ENCODE measurements at places on chromosomes 3 and 15.

DNA sequence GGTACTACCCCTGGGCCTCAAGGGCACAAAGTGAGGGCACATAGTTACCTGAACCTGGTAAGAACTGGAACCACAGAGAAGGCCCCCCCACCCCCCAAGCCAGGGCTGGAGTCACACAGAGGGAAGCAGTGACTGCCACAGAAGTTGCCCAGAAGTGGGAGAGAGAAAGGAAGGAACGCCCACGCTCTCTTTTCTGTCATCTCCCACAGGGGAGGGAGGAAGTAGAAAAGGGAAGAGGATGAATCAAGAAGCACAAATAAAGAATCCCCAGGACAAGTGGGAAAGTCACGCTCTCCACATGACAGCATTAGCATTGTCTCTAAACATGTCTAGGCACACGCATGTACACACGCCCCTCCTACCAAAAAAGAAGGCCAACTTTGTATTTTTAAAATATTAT, 114.7 kb upstream of the FRMD4B start:
- DNase-seq = no peak

GRCh38 chr3:105423397-105423796, 56.7 kb downstream of the ALCAM start:
- DNase-seq = no peak

- DNase-seq = no peak
Measured at GRCh38 chr3:21502656-21503055, 248.4 kb downstream of the ZNF385D start.

DNA sequence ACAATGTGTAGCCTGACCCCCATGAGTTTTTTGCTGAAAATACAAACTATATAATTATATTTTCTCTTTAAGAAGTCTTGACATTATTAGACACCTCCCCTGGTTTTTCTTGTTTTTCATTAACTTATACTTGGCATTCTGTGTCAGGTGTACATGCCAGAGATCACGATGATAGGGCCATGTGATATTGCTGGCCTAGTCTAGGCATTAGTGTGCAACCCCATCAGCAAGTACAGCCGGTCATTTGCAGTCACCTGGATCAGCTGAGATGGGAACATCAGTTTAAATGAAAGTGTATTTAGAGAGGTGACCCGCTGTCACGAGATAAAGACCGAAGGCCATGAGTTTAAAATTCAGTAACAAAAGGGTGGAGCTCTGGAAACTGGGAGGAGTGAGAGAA, 12.6 kb upstream of the SPPL2A start:
- DNase-seq = no peak

DNA sequence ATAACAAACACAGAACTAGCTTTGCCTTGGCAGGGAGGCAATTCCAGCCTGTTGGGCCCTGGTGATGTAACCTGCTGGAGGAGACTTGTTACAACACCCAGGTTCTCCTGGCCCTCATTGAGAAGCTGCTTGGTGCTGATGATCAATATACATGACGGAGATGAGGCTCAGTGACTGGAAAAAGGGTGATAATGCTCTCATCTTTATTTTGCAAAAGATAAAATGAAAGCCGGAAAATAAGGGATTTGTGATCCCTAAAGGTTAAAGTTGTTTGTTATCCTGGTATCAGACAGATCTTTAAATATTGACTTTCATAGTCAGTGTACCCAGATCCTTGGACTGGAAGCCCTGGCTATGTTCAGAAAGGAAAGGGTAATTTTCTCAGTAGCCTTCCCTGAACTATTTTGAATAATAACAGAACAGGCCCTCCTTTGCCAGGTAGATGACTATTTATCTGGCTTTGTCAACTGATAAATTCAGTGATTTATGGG, 118.9 kb upstream of the MEIS2 start:
- DNase-seq = no peak

DNA sequence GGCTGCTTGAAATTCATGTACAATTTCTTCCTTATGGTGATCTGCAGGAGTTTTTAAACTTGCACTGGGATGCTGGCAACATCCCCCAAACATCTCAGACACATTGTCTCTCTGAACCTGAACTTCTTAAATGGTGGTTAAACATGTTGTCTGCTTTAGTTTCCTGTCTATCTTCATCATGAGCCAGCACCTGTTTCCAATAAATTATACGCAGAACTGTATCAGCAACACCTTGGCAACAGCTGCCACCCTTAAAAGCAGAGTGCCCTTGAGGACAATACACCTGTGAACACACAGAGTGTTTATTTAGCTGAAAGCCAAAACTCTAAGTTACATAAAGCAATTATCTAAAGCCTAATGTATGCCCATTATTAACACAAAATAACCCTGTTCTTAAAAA, 242.9 kb downstream of the WNT5A start:
- peak; percentile 79 for DNase-seq

DNA sequence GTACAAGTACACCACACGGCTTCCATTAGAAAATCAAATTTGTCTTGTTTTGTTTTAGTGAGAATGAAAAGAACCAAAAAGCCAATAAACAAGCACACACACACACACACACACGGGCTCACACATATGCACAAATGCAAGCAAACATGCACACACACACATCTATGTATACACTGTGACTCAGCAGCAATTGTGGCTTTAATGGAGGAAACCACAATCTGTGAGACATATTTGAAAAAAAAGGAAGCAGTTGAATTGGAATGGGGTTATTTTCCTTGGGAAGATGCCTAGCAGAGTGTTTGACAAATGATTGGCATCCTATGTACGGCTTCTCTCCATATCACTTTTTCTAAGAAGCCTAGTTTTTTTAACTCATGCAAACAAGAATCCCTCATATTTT, 201.1 kb upstream of the ARRDC4 start:
- no peak for DNase-seq

DNA sequence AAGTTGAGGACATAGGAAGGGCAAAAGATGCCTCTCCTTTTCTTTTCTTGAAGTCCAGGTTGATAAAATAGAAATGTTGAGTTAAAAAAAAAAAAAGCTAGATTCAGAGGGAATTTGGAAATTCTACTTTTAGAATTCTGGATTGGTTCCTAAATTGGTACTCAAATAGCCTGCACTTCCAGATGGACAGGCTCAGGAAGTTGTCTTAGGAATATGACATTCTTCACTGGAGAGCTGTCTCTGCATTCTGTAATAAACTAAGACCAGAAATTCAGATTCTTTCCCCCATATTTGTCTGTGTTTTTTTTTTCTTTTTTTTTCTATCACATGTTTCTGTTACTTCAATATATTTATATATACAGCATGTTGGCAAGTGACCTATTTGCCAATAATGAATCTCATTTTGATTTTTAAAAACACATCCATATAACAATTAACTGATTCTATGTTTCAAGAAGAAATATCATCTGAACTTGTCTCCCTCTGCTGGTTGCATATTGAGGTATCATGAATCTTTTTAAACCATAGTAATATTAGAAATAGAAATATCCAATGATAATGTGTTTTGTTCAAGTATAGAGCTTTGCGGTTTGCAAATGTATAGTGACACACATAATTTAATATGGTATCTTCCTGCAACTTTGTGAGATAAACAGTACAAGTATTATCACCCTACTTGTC, 8.5 kb upstream of the LSAMP start:
- no peak for DNase-seq

- DNase-seq = no peak
Measured at GRCh38 chr3:168034152-168034928, 61.4 kb downstream of the GOLIM4 start.

GRCh38 chr3:137946356-137946973, 63.5 kb upstream of the CLDN18 start:
- peak; percentile 49 for DNase-seq

GRCh38 chr3:15795651-15796308, 2.0 kb downstream of the ANKRD28 start:
- no peak for DNase-seq

GRCh38 chr3:194446754-194447153, 40.0 kb downstream of the ATP13A3 start:
- no peak for DNase-seq

DNA sequence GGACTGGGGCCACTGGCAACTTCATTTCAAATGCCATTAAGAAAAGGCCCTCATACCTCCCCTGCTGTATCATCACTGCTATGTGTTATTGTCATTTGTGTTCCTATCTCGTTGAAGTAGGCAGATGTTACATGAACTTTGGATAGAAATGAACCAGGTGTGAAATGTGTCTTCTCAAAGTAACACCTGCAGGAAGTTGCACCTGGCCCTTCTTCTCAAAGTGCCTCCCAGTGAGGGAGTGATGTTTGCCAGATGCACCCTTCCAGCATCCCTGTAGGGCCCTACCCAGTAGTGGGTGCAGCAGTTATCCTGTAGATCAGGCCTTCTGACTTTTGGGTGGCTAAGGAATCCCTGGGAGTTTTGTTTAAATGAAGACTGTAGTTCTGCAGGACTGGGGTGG, 197.7 kb upstream of the CTNNB1 start:
- no peak for DNase-seq

DNA sequence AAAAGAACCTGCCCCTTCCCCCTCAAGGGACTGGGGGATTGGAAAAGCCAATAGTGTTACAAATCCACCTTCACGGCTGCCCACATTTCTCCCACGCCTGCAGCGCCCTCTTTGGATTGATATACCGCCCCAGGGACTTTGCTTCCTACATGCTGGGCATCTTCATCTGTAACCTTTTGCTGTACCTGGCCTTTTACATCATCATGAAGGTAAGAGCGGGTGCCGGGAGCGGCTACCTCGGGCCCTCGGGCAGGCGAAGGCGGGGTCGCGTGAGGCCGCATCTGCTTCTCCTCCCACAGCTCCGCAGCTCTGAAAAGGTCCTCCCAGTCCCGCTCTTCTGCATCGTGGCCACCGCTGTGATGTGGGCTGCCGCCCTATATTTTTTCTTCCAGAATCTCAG, 73.1 kb downstream of the USF3 start:
- DNase-seq = no peak

GRCh38 chr15:91947293-91947679, 93.8 kb downstream of the SLCO3A1 start:
- no peak for DNase-seq

DNA sequence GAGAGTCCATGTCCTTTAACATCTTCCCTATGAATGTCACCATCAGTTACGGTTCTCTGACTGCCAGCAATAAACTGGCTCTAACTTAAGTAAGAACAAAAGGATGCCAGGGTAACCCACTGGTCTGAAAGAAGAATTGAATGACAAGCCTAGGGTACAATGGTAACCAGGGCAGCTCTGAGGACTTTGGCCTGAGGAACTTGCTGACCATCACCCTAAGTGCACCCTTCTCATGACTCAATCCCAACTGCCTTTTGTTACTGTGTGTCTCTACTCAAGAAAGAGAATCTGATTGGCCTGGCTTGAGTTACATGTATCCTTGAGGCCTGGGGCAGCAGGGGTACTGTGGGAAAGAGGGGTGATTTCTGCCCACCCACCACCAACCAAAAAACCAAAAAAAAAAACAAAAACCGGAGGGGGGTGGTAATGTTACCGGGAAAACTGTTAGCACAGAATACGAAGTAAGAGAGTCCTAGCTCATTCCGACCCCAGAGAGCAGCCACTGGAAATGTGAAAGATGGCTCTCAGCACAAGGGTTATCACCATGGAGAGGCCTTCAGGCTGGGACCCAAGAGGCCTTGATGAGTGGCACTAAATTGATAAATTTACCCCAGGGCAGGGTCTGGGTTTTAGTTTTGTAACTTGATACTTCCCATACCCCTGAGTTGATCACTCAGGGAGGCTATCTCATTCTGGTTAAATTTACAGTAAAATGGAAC, 9.3 kb upstream of the SLC28A1 start:
- DNase-seq = no peak

- no peak for DNase-seq
Measured at GRCh38 chr15:65902373-65902772, 33.1 kb downstream of the RAB11A start.

DNA sequence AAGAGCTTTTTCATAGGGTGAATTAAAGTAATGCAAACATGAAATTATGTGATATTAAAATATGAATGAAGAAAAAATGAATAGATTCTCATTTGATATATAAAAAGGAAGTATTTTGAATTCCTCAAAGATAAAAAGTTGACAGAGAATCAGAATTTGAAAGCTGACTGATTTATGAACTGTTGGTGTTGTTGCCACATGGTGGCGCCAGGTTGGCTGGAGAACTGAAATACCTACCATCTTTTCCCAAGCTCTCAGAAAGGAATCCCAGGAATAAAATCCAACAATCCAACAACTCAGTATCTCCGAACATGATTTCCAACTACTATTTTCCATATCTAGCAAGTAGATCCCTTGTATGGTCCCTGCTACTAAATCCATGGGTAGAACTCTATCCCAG, 3.1 kb downstream of the MYRIP start:
- DNase-seq = no peak

DNA sequence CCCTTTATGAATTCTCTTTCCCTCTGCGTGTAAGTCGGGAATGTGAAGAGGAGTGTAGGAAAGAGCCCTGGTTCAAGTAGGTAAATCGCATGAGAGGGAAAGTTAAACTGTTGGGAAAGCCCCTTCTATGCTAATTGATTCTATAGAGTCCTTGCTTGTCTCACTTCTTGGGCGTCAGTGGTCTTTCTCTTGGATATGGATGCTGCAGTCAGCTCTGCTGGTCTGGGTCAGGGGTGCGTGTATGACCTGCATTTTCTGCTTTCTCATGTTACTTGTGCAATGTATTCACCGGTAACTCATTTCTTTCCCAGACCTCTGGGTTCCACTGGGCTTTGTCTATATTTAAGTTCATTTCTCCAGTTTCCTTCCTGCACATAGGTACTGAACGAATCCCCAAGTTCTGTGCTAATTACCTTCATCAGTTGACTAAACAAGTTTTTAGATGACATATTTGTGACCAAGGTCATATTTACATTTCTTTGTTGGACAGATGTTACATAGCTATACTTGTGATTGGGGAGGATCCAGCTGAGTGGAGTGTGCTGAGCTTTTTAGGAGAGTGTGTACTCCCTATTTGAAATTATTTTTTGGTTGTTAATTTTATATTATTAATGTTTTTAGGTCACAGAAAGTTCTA, 1.4 kb downstream of the SETD5 start:
- DNase-seq = no peak

- no peak for DNase-seq
Measured at GRCh38 chr3:115833074-115833473, 209.8 kb downstream of the GAP43 start.

GRCh38 chr15:74156678-74157411, 16.7 kb upstream of the ISLR start:
- no peak for DNase-seq

- DNase-seq = no peak
Measured at GRCh38 chr3:41674449-41674848, 287.5 kb downstream of the ULK4 start.

- DNase-seq = no peak
Measured at GRCh38 chr3:49805897-49806701, 3.0 kb downstream of the INKA1 start.

- no peak for DNase-seq
Measured at GRCh38 chr3:123202451-123202850, 708 bp downstream of the SEC22A start.

- peak; percentile 58 for DNase-seq
Measured at GRCh38 chr15:33226559-33227181, 32.2 kb upstream of the FMN1 start.

- DNase-seq = no peak
Measured at GRCh38 chr15:22933641-22934061, 46.5 kb downstream of the CYFIP1 start.

GRCh38 chr15:57510647-57511046, 81.1 kb upstream of the MYZAP start:
- DNase-seq = peak; percentile 74

- no peak for DNase-seq
Measured at GRCh38 chr15:88399021-88399685, 68.0 kb downstream of the MRPL46 start.

Data from NCI-H1092 (cell line).